ENCODE measurements at places on chromosomes 1 and 21. TPM values are rescaled to one million over a fixed set of nuclear protein-coding genes. Genes with fewer than 3 reads are reported as not detected.

GRCh38 chr1:114003431-114003830 is 24.2 kb downstream of the OLFML3 start:
- no peak for ATAC-seq

- no peak for ATAC-seq
These were observed 26.8 kb upstream of the BEND5 start for GRCh38 chr1:48803474-48803873.

- ATAC-seq, result peak; percentile 94
These were observed 22.6 kb downstream of the AK4 start for GRCh38 chr1:65170511-65171142.

DNA sequence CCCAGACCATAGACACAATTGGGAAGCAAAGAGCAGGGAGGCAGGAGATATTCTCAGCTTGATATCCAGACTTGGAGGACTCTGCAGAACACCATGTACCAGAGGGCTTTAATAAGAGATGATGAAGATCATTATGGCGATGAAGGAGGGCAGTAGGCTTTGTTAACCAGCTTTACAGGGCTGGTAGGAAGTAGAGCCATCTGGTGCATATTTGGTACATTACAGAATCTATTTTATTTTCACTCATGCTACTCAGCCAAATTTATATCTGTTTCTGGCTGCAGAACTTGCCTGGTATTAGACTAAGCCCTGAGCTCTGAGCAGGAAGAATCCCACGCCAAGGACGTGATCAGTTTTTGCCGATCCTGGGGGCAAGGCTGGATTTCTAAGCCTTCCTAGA is 61.8 kb upstream of the SYT6 start:
- no peak for ATAC-seq

DNA sequence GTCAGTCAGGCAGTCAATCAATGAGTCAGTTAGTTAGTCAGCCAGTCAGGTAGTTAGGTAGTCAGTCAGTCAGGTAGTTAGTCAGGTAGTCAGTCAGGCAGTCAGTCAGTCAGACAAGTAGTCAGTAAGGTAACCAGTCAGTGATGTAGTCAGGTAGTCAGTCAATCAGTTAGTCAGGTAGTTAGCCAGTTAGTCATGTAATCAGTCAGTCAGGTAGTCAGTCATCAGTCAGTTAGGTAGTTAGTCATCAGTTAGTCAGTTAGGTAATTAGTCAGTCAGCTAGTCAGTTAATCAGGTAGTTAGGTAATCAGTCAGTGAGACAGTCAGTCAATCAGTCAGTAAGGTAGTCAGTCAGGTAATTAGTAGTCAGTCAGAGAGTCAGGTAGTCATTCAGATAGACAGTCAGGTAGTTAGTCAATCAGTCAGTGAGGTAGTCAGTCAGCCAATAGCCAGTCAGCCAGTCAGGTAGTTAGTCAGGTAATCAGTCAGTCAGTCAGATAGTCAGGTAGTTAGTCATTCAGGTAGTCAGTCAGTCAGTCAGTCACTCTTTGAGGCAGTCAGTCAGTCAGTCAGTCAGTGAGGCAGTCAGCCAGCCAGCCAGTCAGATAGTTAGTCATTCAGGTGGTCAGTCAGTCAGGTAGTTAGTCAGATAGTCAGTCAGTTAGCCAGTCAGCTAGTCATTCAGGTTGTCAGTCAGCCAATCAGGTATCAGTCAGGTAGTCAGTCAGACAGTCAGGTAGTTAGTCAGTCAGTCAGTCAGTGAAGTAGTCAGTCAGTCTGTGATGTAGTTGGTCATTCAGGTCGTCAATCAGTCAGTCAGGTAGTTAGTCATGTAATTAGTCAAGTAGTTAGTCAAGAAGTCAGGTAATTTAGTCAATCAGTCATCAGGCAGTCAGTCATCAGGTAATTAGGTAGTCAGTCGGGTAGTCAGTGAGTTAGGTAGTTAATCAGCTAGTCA is 15.3 kb downstream of the KRTAP10-1 start:
- ATAC-seq, result no peak

GRCh38 chr1:232481091-232481490 is 148.8 kb downstream of the SIPA1L2 start:
- no peak for ATAC-seq

The ERVH48-1 gene
- total RNA-seq, result not detected

DNA sequence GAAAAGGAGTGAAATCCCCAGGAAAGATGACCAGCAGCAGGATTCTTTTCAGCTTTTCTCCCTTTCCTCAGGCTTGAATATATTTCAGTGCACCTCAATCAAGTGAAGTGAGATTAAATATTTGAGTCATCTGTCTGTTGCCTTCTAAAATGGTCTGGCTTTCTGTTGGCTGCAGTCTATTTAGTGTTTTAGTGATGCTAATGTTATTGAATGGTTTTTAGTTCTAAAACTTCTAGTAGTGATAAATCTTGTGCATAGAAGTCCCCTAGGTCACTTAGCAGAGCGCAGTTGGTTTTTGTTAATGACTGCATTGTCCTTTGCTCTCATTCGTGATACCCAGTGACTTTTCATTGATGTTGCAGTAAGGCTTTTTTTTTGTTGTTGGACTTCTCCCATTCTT is 53.5 kb downstream of the ITSN1 start:
- ATAC-seq, result no peak

DNA sequence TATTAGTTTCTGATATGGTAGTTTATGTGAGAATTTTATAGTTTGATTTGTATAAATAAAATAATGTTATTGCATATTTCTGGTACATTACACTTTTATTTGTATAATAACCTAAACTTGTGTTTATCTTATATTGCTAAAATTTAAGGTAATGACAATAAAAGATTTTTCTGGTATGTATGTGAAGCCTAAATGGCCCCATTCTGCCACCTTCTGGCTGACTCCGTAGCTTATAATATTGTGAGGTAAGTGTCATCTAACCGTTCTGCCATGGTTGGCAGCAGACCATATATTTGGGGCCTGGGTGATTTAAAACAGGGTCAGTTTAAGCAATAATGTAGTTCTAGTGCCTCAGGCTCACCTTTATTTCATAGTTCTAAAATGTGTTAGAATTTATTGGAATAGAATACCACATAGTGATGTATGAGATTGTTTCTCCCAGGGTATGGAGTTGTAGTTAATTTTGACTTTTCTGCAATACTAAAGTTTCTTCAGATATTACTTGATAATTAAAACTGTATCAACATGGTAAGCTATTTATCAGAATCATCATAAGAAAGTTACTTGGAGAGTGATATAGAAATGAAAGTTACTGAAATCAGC is 21.2 kb upstream of the PRKACB start:
- no peak for ATAC-seq

- ATAC-seq, result no peak
These were observed 142.7 kb downstream of the RUNX1 start for GRCh38 chr21:34906401-34906800.

DNA sequence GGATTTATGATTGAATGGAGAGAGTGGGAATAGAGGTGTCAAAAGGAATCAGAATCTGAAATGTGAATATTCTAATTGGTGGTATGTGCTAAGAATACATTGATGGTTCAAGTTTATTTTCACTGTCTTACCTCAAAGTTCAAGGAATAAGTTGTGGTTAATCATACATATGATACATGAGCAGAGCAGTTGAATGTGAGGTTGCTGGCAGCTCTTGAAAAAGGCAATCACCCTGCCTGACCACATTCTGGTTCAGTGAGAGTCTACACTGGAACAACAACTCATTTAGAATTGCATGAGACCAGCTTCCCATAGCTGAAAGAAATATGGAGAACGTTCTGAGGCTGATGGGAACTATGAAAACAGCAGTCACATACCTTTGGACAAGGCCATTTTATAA is 68.3 kb upstream of the ARHGAP29 start:
- no peak for ATAC-seq

The PROX1 gene
- 0.88 TPM for total RNA-seq

GRCh38 chr1:91171898-91172297 is 150.1 kb upstream of the ZNF644 start:
- ATAC-seq, result no peak

- no peak for ATAC-seq
These were observed 5.4 kb upstream of the COQ8A start for GRCh38 chr1:226934483-226935237.

GRCh38 chr1:40059338-40059959 is 18.9 kb downstream of the CAP1 start:
- ATAC-seq, result peak; percentile 57

DNA sequence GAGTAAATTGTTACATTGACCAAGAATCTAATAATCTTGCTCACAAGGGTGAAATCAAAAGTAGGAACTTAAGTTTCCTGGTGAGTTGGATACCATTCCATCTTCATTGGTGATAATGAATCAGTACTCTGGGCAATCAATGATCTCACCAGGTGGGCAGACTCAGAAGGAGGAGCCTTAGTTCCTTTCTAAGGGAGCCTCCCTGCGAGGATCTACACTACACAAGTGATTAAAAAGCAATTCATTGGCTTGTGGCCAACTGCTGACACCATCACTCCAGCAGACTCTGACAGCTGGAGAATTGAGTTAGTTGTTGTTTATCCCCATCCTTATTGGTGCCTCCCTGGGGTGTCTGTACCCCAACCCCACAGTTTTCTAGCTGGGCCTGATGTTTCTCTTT is 84.1 kb upstream of the VANGL1 start:
- ATAC-seq, result no peak

DNA sequence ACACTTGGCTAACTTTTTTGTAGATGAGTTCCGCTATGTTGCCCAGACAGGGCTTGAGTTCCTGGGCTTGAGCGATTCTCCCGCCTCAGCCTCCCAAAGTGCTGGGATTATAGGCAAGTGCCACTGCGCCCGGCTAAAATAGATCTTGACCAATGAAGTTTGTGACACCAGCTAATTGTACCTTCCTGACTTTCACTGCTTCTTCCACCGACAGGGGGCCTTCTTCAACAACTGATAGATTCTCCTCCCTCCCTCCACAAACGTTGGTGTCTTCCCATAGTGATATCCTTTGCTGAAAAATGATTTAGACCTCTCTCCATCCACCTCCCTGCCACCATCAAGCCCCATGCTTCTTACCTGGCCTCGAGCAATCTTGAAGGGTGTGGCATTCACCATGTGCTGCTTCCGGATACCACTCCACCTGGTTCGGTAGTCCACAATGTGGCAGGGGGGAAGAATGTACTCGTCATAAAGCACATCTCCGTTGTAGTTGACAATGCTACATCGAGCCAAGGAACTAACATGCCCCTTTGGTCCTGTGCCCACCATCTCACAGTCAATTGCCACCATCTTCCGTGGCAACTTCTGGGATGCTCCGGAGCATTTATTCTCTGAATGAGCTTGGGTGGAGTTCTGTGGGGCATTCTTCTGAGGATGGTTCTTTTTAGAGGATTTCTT is 1.6 kb upstream of the METTL25B start:
- ATAC-seq, result peak; percentile 2

The LCE2C gene
- total RNA-seq, result not detected

- no peak for ATAC-seq
These were observed 455.6 kb downstream of the SIPA1L2 start for GRCh38 chr1:232174306-232174705.

GRCh38 chr1:109927911-109928321 is 17.3 kb downstream of the CSF1 start:
- ATAC-seq, result no peak

DNA sequence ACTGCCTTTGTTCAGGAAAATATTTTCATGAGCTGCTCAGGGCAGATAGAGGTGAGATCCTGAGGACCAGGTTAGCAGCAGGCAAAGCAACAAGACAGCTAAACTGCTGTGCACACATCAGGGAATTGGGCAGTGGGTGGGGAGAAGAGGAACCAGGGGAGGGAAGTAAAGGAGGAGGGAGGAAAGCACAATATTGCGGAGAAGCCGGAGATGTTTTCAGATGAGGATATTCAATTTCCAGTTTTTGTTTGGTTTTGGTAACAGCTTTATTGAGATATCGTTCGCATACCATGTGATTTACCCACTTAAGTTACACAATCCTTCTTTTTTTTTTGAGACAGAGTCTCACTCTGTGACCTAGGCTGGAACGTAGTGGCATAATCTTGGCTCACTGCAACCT is 34.5 kb downstream of the EPHA10 start:
- no peak for ATAC-seq

The PRAMEF10 gene
- not detected for total RNA-seq

The GUCA2B gene
- not detected for total RNA-seq

DNA sequence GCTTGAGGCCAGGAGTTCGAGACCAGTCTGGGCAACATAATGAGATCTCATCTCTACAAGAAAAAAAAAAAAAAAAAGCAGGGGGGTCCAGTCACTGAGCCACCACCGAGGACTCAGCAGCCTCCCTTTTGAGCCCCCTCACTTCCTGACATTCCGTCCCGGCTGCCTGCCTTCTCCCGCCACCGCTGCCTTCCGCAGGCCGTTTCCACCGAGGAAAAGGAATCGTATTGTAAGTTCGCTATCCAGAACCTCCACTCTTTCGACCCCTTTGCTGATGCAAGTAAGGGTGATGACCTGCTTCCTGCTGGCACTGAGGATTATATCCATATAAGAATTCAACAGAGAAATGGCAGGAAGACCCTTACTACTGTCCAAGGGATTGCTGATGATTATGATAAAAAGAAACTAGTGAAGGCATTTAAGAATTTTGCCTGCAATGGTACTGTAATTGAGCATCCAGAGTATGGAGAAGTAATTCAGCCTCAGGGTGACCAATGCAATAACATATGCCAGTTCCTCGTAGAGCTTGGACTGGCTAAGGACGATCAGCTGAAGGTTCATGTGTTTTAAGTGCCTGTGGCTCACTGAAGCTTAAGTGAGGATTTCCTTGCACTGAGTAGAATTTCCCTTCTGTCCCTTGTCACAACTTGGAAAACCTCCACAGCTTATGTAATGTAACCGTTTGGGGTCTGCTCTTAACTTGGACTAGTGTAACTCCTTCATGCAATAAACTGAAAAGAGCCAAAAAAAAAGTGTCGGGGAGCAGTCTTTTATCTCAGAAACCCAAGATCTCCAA is 55.6 kb downstream of the GLUL start:
- ATAC-seq, result no peak

The RASSF5 gene
- 38.7 TPM for total RNA-seq

GRCh38 chr21:46381541-46381940 is 57.6 kb downstream of the PCNT start:
- no peak for ATAC-seq
